ENCODE measurements at places on chromosomes 1 and 21.

- no peak for DNase-seq
These were observed 213.1 kb downstream of the HHAT start for GRCh38 chr1:210541680-210542358.

GRCh38 chr1:181479137-181479745 lies 4.1 kb upstream of the CACNA1E start:
- DNase-seq: peak; percentile 82

GRCh38 chr1:84851839-84852238 lies 41.2 kb downstream of the LPAR3 start:
- no peak for DNase-seq

GRCh38 chr1:183262628-183263200 lies 76.7 kb downstream of the LAMC2 start:
- peak; percentile 58 for DNase-seq

- DNase-seq: no peak
These were observed 185.6 kb upstream of the RAB4A start for GRCh38 chr1:229085291-229085690.

DNA sequence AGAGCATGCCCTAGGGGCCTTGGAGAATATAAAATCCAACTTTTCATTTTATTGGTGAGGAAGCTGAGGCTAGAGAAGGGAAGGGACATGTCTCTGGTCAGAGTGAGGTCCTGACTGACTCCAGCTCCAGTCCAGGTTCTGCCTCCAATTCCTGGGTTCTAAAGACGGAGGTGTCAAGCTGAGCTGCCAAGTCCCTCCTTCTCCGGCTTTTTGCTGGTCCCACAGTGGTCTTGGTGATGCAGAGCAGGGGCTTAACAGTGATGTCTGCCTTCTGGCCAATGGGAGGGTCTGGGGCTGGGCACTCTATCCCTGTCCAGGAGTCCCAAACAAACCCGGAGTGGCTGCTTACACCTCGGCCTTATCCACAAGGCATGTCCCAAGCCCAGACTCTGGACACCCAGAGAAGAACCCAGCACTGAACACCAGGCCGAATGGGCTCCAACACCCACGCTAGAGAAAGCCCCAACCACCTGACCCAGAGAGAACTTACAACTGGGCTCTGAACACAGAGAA lies 104.8 kb downstream of the EBNA1BP2 start:
- DNase-seq: no peak

DNA sequence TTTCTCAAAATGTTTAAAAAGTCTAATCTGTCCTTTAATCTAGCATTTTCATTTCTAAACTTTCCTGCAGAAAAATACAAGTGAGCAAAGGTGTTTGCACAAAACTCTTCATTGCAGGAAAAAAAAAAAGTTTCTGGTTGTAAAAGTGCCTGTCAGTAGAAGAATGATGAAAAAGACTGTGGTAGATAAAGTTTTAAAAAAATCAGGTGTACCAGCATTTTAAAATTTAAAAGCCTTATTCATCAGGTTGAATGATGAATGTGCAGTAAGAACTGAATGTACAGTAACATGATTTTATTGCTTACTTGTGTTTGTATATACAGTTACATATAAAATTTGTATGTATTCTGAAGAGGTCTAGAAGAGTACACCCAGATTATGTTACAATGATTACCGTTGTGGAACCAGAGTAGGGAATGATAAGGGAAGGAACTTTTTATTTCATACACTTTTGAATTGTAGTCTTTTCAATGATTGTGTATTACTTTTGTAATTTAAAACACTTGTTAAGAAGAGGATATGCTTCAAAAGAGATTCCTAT lies 54.0 kb downstream of the FNBP1L start:
- DNase-seq: no peak

All from NCI-H1694 treated with DMSO at 0.1 percent for 48 hours (cell line).